ENCODE measurements at places on chromosomes 2 and 18. TPM values are rescaled to one million over a fixed set of nuclear protein-coding genes. Genes with fewer than 3 reads are reported as not detected.

Gene ATP5MC3
- total RNA-seq = 177 TPM

Gene DAPL1
- not detected for total RNA-seq

Gene CCDC121
- total RNA-seq = 5.4 TPM

DNA sequence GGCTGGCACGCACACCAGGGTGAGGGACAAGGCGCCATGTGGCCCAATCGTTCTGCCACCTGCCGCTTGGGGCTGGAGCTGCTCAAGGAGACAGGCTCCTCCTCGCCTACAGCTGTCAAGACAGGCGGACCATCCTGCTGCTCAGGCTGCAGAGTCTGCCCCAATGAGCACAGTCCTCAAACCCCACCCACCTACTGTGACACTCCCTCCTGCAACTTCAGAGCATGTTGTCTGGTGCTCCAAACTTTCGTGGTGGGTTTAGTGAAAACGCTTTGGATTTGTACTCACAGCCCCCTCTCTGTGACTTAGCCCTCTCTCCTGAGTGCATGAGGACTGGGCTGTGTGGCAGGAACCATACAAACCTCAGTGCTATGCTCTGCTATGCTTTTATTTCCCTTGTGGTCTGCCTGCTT lies 23.2 kb upstream of the SLC35F6 start:
- peak; percentile 34 for ATAC-seq

- no peak for ATAC-seq
These were observed 11.5 kb downstream of the SF3B1 start for GRCh38 chr2:197423307-197423706.

Gene CELF4
- total RNA-seq = 37.2 TPM

GRCh38 chr2:190889175-190889943 lies 8.7 kb downstream of the GLS start:
- ATAC-seq = no peak

DNA sequence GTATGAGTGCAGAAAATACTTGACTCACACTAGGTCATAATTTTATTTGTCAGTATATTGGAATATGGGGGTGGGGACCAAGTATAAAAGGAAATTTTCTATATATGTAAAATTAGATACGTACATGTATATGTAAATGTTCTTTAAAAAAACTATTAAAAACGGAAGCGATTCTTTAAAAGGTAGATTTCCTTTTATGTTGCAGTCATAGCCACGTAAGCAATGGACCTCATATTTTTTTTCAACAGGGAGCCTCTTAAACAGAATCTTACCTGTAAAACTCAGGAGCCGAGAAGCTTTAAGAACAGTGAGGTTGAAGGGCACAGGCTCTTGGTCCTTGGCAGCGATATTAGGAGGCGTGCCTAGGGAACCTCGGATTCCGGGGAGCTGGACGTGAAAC lies 3.3 kb downstream of the RHBDD1 start:
- no peak for ATAC-seq

DNA sequence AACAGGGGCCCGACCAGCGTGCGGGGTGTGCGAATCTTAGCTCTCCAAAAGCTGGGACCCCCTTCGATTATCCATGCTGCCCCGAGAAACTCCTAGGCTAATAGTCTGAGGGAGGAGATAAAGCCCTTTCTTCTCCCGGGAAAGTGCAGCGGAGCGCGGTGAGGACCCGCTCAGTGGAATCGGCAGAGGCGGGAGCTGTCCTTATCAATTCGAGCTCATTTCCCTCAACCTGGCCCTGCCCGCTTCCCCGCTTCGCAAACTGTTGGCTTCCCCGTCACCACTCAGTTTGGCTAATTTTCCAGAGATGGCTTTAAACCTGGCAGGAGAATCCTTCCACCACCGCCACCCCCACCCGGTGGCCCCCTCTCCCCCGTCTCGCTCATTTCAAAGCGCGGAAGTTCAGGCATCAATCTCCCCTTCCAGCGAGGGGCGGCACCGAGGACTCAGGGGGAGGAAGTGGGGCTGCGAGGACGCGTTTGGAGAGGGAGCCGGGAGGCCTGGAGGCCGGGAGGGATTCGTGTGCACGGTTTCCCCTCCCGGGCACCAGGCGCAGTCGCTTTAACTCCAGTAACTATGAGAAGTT lies 1.6 kb downstream of the KLHL14 start:
- ATAC-seq = peak; percentile 37

Gene FIGN
- 13.7 TPM for total RNA-seq

DNA sequence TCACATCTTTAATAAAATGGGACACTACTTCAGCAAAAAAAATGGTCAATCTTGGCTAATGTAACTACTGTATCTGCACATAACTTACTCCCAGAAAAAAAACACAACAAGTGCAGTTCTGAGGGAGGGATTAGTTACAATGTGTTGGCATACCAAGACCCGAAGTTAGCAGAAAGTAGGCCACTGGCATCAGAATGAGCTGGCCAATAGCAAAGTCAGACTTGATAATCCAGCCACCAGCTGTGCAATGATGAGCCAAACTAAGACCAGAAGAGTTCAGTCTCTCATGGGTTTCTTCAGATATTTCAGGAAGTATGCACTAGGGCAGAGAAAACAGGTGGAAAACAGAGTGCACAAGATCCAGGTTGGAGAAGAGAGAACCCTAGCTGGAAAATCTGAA lies 65.3 kb downstream of the OLA1 start:
- ATAC-seq = no peak

Gene PHOSPHO2
- 3.6 TPM for total RNA-seq

Gene GAL3ST2
- not detected for total RNA-seq

Gene VWA3B
- 0.43 TPM for total RNA-seq

GRCh38 chr2:236553522-236553921 lies 16.1 kb upstream of the ACKR3 start:
- no peak for ATAC-seq

Gene ACADL
- 0.26 TPM for total RNA-seq

Gene ZSCAN30
- 28.8 TPM for total RNA-seq

Gene DYNAP
- total RNA-seq = 0.21 TPM
